SK-N-SH (cell line): ENCODE measurements at places on chromosomes 4 and X. TPM values are rescaled to one million over a fixed set of nuclear protein-coding genes. Genes with fewer than 3 reads are reported as not detected.

VCX2 gene
- not detected in 2 replicates for polyA plus RNA-seq

BEND4 gene
- 0.02 and 0.03 TPM in 2 replicates for polyA plus RNA-seq

VCX3A gene
- polyA plus RNA-seq = not detected in 2 replicates

ZNF185 gene
- 10.3 and 10.6 TPM in 2 replicates for polyA plus RNA-seq

DNAAF6 gene
- polyA plus RNA-seq = not detected in 2 replicates

DCHS2 gene
- polyA plus RNA-seq = not detected in 2 replicates

CDX4 gene
- not detected in 2 replicates for polyA plus RNA-seq

- no peaks in the 10 kb centered on the region for H3K36me3 ChIP-seq
- no peak for DNase-seq
- H3K27me3 ChIP-seq = peaks cover 5% of the 10 kb centered on the region; the same call in 1 of the 2 replicates
- H3K4me3 ChIP-seq = no peak overlapping the region
- H3K27ac ChIP-seq = no peak overlapping the region
- H3K4me1 ChIP-seq = no peaks in the 10 kb centered on the region
These were observed 344.5 kb upstream of the PPARGC1A start for GRCh38 chr4:24234288-24234848.

GRCh38 chrX:44775726-44776125, 68.1 kb upstream of the DUSP21 start:
- no peaks in the 10 kb centered on the region for H3K36me3 ChIP-seq
- H3K27ac ChIP-seq = no peak overlapping the region
- H3K4me1 ChIP-seq = no peaks in the 10 kb centered on the region
- no peak for DNase-seq
- peaks cover 9% of the 10 kb centered on the region; the same call in 1 of the 2 replicates for H3K27me3 ChIP-seq
- no peak overlapping the region for H3K4me3 ChIP-seq

DNA sequence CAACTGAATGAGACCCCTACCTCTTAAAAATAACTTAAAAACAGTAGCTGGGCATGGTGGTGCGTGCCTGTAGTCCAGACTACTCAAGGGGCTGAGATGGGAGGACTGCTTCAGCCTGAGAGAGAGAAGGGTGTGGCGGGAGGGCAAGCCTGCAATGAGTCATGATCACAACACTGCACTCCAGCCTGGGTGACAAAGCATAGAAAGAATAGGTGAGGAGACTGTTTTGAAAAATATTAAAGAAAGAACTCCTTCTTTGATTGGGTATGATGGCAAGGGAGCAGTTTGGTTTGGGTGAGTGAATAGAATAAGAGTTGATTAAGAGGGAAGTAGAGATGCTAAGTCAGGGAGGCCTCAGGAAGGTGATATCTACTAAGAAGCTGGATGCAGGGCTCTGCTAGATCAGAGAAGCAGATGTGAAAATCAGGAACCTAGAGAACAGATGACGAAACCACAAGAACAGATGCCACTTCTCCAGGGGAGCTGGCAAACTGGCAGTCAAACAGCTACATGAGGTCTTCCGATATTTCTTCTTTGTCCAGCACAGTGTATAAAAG, 318.6 kb downstream of the OPHN1 start:
- DNase-seq = no peak
- H3K27me3 ChIP-seq = no peaks in the 10 kb centered on the region
- no peak overlapping the region for H3K27ac ChIP-seq
- no peaks in the 10 kb centered on the region for H3K4me1 ChIP-seq
- no peaks in the 10 kb centered on the region for H3K36me3 ChIP-seq

- H3K4me1 ChIP-seq = no peaks in the 10 kb centered on the region
- H3K27me3 ChIP-seq = no peaks in the 10 kb centered on the region
- no peak for DNase-seq
These were observed 124.6 kb upstream of the ACSL4 start for GRCh38 chrX:109857584-109858228.

- H3K4me3 ChIP-seq = no peak overlapping the region
- H3K4me1 ChIP-seq = peaks cover 22% of the 10 kb centered on the region; the same call in 1 of the 2 replicates
- no peaks in the 10 kb centered on the region for H3K36me3 ChIP-seq
- no peak for DNase-seq
- H3K27me3 ChIP-seq = no peaks in the 10 kb centered on the region
These were observed 118.5 kb upstream of the BMPR1B start for GRCh38 chr4:94639298-94639697.

DNA sequence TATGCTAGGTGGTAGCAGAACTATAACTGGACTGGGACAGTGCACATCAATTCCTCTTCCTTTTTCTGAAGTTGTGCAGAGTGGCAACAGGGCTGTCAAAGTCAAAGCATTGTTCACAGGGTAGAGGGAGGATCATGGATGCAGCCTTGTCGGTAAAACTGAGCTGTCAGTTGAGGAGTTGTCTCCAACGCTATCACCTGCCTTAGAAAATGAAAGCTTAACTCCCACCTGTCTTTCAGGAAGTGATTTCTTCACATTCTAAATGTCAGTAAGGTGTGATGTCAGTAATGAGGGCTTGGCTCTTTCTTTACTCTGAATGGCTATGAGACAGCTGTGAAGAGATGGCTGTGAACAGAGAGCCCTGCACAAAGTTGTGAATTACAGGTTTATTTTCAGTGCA, 66.4 kb upstream of the BANK1 start:
- no peaks in the 10 kb centered on the region; the same call in 1 of the 2 replicates for H3K4me1 ChIP-seq
- H3K27me3 ChIP-seq = no peaks in the 10 kb centered on the region
- H3K4me3 ChIP-seq = no peak overlapping the region
- H3K27ac ChIP-seq = no peak overlapping the region
- no peaks in the 10 kb centered on the region for H3K36me3 ChIP-seq
- DNase-seq = no peak

- H3K27me3 ChIP-seq = no peaks in the 10 kb centered on the region
- H3K27ac ChIP-seq = no peak overlapping the region
- H3K36me3 ChIP-seq = no peaks in the 10 kb centered on the region
- no peak for DNase-seq
- no peaks in the 10 kb centered on the region for H3K4me1 ChIP-seq
- no peak overlapping the region for H3K4me3 ChIP-seq
These were observed 278.7 kb downstream of the RCHY1 start for GRCh38 chr4:75235359-75235951.

DNA sequence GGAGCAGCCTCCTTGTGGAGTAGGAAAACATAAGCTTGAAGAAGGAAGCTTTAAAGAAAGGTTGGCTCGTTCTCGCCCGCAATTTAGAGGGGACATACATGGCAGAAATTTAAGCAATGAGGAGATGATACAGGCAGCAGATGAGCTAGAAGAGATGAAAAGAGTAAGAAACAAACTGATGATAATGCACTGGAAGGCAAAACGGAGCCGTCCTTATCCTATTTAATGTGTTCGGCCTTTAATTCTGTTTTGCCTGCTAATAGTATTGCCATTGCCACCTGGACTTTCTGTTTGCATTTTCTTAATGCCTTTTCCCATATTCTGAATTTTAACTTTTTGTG, 1.4 kb downstream of the TCEAL1 start:
- H3K36me3 ChIP-seq = no peaks in the 10 kb centered on the region
- H3K27ac ChIP-seq = peak overlapping the region; percentile 92
- DNase-seq = no peak
- H3K27me3 ChIP-seq = no peaks in the 10 kb centered on the region; the same call in 1 of the 2 replicates
- H3K4me1 ChIP-seq = peaks cover 3% of the 10 kb centered on the region; the same call in 1 of the 2 replicates

GRCh38 chr4:52157641-52158316, 106.7 kb downstream of the SPATA18 start:
- H3K27me3 ChIP-seq = no peaks in the 10 kb centered on the region
- no peaks in the 10 kb centered on the region for H3K4me1 ChIP-seq
- no peaks in the 10 kb centered on the region for H3K36me3 ChIP-seq
- no peak for DNase-seq

- H3K27ac ChIP-seq = no peak overlapping the region
- peaks cover 5% of the 10 kb centered on the region; the same call in 1 of the 2 replicates for H3K27me3 ChIP-seq
- no peaks in the 10 kb centered on the region for H3K4me1 ChIP-seq
These were observed 64.4 kb downstream of the CXCL13 start for GRCh38 chr4:77669946-77670590.

GRCh38 chrX:149910178-149910695, 19.1 kb upstream of the HSFX4 start:
- H3K36me3 ChIP-seq = no peaks in the 10 kb centered on the region
- no peak overlapping the region for H3K27ac ChIP-seq
- no peaks in the 10 kb centered on the region for H3K27me3 ChIP-seq
- DNase-seq = no peak
- H3K4me1 ChIP-seq = no peaks in the 10 kb centered on the region

DNA sequence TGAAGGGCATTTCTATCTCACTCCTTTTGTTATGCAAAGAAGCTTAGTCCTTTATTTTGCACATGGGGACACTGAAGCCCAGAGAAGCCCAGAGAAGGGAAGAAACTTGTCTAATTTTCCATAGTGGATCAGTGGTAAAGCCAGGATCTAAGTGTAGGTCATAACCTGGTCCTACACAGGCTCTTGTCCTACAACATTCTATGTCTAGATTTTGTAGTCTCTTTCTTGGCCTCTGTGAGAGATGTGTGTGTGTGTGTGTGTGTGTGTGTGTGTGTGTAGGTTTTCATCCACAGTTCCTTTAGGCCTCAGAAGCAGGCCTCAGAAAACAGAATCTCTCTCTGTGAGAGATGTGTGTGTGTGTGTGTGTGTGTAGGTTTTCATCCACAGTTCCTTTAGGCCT, 38.3 kb downstream of the VSIG4 start:
- H3K27me3 ChIP-seq = no peaks in the 10 kb centered on the region
- no peaks in the 10 kb centered on the region for H3K36me3 ChIP-seq
- DNase-seq = no peak
- no peaks in the 10 kb centered on the region for H3K4me1 ChIP-seq
- no peak overlapping the region for H3K4me3 ChIP-seq
- H3K27ac ChIP-seq = no peak overlapping the region

- DNase-seq = no peak
- H3K36me3 ChIP-seq = no peaks in the 10 kb centered on the region
These were observed 214.7 kb downstream of the TRAM1L1 start for GRCh38 chr4:116870686-116871085.

DNA sequence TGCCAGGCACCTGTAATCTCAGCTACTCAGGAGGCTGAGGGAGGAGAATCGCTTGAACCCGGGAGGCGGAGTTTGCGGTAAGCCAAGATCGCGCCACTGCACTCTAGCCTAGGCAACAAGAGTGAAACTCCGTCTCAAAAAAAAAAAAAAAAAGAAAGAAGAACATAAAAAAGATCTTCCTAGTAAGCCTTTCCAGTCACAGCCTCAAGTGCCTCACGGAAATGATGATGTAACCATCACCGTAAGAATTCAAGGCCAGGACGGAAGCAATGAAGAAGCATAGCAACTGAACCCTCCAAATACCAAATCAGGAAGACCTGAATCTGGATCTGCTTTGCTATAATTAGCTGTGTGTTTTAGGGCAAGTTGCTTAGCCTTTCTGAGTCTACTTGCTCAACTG, 28.8 kb downstream of the RBM47 start:
- H3K27ac ChIP-seq = no peak overlapping the region
- H3K4me1 ChIP-seq = no peaks in the 10 kb centered on the region
- no peaks in the 10 kb centered on the region for H3K27me3 ChIP-seq
- no peaks in the 10 kb centered on the region for H3K36me3 ChIP-seq
